ENCODE measurements at places on chromosomes 6 and 20.

DNA sequence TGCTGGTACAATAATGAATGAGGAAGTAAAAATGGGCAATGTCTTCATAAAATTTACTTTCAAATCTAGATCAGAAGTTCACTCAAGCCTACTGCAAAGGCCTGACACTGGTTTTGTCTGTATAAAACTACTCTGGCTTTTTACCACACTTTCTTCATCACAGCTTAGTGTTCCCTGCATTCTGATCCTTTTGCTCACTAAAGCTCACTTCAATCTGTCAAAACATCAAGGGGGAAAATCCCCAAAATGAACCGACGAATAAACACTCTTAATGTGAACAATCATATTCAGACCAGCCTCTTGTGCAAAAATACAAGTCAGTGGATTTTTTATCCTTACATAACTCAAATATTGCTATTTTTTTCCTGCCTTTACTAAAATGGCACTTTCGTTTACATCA, 98.5 kb downstream of the PRDM1 start:
- DNase-seq, result no peak

DNA sequence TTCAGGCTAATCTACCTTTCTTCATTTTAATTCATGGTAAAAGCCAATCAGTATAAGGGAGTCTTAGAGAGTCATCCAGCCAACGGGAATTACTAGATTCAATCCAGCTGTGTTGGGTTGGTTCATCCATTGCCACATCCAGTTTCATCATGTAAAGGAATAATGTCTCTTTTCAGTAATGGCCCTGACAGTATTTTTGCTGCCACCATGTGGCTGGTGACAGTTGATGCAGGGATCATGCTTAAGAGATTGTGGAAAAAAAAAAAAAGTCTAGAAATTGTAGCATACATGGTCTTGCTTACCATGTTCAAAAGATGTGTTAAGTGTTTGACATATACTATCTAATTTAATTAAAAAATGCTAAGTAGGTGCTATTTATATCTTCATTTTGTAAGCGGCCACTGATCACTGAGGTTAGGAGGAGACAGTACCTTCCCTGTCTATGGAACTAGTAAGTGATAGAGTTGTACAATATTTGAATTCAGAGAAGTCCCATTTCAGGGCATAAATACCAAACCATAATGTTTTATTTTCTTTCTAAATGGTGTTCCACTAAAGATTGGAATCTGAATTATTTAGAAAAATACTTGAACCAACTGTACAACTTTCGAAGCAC, 135.9 kb downstream of the KHDRBS2 start:
- no peak for DNase-seq

GRCh38 chr6:97069363-97069762, 144.8 kb downstream of the KLHL32 start:
- no peak for DNase-seq

DNA sequence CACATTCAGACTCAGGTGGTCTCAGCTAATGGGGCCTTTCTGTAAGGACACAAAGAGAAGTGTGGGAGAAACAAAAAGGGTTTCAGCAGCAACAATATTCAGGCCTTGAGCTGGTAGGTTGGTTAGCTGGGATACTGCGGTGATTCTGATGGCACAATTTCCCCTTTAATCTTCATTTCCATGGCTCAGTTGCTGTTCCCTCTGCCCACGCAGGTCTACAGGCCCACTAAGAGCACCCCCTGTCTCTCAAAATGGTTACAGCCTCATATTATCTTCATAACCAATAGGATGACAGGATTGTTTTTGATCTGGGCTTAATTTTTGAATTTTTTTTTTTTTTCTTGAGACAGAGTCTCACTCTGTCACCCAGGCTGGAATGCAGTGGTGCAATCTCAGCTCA, 48.9 kb downstream of the MYB start:
- no peak for DNase-seq

DNA sequence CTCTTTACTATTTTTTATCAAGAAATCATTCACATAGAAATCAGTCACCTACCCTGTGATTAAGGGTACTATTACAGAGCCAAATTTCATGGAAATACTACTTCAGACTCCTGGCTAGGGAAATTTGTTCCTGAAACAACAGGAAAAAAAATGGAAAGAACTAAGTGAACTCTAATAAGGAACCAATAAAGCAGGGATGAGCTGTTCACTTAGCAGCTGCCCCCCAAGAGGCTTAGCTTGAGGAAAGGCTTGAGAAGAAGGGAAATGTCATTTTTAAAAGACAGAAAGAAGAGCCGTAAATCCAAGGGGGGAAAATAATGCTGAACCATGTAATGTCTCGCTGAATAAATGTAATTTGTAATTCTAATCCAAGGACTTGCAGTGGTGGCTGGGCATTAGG, 88.8 kb downstream of the COL21A1 start:
- DNase-seq, result no peak

- DNase-seq, result peak; percentile 22
Observed at GRCh38 chr6:132933090-132933489, 118.7 kb downstream of the RPS12 start.

DNA sequence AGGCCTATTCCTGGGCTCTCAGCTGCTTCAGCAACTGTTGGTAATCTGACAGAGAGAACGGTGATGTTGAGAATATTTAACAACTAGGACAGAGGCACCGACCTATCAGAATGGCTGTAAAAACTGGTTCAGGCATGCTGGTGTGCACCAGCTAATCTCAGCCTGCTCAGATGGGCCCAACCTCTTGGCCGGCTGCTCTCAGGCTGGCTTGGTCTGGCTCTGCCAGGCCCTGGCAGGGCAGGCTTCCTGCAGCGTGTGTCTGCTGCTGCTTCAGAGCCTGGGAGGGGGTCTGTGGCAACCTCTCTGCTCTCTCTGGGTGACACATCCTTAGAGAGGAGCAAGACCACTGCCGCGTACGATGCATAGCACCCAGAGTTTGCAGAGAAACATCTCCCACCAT, 4.8 kb downstream of the SLC2A12 start:
- DNase-seq, result no peak

DNA sequence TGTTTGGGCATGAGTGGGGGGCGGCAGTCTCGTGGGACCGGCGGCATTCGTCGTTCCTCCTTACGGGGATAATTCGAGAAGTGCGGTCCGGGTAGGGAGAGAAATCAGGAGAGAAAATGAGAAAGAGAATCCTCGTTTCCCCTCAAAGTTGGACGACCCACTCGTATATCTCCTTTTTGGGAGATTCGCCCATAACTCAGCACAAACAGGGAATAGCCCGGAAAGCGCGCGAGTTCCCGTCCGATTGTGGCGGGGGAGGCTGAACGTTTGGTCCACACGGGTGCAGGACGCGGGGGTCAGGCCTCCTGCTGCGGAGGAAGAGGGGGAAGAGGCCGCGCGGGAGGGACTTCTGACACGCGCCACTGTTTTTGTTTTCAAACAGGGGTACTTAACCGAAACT, 42.4 kb downstream of the POPDC3 start:
- DNase-seq, result peak; percentile 60

- DNase-seq, result no peak
Observed at GRCh38 chr6:1498491-1499113, 109.2 kb downstream of the FOXF2 start.

GRCh38 chr6:63910863-63911551, 275.4 kb downstream of the PHF3 start:
- DNase-seq, result no peak

- no peak for DNase-seq
Observed at GRCh38 chr20:17896193-17896723, 72.3 kb downstream of the SNX5 start.

DNA sequence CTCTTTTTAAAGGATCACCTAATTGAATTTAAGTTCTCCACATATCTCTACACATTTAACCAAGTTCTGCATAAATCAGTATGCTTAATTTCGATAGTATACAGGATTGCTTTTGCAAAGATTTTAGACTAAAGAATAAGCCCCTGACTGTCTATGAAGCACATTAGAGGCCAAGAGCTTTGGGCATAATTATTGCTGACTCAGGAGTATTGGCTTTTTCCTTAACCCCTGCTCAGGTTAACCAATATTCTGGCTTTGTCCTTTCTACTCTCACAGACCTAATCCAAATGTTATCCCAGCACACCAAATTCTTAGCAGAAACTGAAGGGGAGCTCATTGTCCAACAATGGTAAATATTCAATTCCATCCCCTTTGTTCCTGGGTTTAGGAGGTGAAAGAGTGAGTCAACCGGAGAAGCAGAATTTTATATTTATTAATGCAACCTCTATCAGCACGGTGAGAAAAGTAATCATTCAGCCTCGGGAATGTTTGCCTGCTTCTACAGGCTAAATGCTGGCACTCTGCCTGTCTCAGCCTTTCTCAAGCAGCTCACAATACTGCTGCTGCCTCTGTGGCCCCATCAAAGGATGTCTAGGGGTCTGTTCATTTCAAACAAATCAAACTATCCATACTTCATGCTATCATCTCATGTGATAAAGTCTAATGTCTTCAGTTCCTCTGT, 125.0 kb downstream of the SIM1 start:
- DNase-seq, result no peak

DNA sequence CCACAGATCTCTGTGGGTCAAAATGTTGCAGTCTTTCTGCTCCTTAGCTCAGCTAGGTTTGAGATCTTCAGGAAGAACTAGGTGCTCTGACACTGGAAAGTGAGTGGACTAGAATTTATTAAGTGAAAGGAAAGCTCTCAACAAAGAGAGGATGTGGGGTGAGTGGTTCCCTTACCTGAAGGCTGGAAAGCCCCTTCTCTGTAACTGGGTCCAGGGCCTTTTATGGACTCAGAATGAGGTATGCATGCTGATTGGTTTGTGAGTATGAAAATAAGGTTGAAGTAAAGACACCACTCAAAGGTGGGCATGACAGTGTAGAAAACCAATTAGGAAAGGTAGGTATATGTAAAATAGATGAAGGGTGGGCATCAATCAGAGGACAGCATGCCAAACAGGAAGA, 485.5 kb downstream of the CD109 start:
- no peak for DNase-seq

GRCh38 chr6:7215798-7216231, 97.2 kb downstream of the SSR1 start:
- no peak for DNase-seq

DNA sequence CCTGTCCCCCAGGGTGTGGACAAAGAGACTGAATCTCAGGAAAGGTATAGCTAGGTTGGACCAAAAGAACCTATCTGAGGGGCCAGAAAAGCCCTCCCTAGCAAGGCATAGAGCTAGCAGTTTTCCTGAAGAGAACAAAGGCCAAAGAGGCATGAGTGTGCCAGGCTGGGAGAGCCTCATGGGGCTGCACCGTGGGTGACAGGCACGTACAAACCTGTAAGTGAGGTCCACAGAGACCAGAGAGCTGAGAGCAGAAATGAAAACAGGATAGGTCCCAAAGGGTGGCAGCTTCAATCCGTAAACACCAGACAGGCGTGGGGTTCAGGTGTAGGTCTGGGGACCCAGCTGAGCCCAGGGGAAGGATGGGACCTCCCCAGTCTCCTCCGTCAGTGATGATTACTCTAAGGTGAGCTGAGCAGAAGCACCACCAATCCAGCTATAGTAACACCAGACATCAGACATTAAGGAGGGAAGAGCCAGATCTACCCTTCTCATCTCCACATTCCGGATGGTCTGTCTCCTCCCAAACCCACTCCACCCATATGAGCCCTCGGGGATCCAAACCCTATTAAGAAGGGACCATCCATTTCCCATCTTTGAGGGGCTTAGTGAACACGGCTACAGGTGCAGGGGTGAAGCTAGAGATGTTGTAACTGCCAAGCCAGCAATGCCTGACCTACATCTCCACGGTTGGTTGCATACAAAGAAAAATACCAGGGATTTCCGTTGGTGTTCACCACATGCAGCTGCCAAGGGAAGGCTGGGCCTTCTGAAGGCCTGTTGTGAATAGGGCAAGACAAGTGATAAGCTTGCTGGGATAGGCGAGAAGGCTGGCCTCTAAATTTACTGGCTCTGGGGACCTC, 38.3 kb downstream of the BCL2L1 start:
- no peak for DNase-seq

- no peak for DNase-seq
Observed at GRCh38 chr20:58685988-58686387, 6.6 kb upstream of the NPEPL1 start.

DNA sequence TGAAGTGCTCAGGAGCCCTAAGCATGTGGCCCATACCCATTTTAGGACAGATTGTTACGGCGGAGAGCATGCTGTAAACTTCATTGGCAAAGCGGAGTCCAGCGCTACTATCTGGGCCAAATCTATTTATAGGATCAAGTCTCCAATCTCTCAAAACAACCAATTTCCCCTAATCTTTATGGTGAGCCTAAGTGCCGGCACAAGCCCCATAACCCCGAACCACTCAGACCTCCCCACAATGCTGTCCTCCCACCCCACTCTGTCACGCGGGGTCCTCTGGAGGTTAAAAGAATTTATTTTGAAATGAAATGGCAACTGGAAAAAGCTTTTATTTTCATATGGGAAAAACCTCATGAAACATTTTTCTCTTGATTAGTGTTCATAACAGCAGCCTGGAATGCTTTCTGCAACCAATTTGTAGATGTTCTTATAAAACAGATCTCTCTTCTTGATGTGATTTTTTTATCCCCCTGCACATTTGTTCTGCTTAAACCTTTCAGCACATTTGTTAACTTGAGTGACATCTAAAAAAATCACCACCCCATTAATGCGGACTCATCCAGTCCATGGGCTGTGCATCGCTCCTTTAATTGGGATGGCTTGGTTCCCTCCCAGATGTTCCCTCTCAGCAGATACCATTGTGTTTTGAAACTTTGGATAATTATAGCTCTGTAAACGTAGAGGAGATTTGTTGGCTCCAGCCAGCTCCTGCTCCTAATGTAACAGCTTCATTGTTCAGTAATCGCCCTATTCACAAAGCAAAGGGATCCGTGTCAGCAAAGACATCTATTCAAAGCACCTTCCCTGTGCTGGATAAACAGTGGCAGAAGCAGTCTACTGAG, 323.6 kb downstream of the CD83 start:
- no peak for DNase-seq

GRCh38 chr6:27312146-27312949, at the start of gene POM121L2:
TSS of gene POM121L2 (minus strand) at chr6:27312273. CDS start at chr6:27312170, 103 bp downstream.
- no peak for DNase-seq

- no peak for DNase-seq
Observed at GRCh38 chr6:38612143-38612965, 27.4 kb downstream of the BTBD9 start.

- DNase-seq, result no peak
Observed at GRCh38 chr6:45803071-45803470, 212.6 kb downstream of the CLIC5 start.

GRCh38 chr20:35508493-35509218, 20.8 kb downstream of the C20orf173 start:
- no peak for DNase-seq

DNA sequence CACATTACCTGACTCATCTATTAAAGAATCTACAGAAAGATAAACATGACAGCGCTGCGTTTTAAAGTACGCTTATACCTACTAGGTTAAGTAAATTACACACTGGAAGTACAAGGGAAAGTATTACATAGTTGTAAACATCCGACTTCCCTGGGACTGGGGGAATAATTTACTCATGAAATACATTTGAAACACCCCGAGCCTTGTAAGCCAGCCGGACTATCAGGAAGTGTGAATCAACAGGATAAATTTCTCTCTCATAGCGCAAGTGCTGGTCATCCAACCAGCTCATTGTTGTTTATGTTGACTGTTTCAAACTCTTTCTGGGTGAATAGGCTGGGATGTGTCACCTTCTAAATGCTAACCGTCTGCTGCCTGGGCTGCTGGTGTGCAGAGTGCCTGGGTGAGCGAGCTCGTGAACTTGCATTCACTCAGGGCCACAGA, 4.9 kb downstream of the BMP6 start:
- DNase-seq, result no peak
